ENCODE measurements at places on chromosomes 2 and 18.
A peak's percentile ranks its signal among the peaks of the same experiment; 100 is the strongest.

- no peak for DNase-seq
These were observed 70.1 kb upstream of the BZW1 start for GRCh38 chr2:200741468-200742202.

- DNase-seq, result no peak
These were observed 457 bp upstream of the SP9 start for GRCh38 chr2:174334278-174334715.

- DNase-seq, result no peak
These were observed 117.2 kb downstream of the UXS1 start for GRCh38 chr2:106076941-106077340.

- DNase-seq, result no peak
These were observed 68.5 kb upstream of the NFATC1 start for GRCh38 chr18:79327199-79327721.

DNA sequence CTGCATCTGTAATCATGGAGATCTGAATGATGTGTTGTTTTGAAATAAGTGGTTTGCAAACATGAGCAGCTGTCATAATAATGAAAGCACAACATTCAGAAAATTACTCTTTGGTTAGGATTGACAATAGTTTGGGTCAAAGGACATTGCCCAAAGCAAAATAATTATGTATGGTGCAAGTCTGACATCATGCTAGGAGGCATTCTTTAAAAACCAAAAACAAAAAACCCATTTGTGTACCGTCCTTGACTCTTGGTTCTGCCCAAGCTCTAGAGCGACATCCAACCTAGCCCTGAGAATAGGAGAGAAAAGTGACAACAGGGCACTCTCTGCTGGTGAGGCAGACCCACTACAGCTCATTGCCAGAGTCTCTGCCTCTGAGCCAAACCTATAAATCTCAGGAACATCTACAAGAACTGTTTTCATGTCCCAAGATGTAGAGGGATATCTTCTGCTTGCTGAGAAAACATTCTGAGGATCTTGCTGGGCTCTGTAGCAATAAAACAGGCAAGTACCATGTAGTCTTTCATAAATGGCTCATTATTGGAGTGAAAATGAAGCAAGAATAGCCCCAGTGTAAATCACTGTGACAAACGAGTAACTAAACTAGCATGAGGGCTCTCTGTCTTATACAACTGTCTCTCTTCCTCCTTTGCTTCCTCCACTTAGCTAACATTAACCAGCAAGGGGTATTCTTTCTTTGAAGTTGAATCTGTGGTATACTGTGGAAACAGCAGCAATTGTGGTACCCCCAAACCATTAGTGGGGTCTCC, 266.8 kb upstream of the CXCR4 start:
- DNase-seq, result peak; percentile 69

DNA sequence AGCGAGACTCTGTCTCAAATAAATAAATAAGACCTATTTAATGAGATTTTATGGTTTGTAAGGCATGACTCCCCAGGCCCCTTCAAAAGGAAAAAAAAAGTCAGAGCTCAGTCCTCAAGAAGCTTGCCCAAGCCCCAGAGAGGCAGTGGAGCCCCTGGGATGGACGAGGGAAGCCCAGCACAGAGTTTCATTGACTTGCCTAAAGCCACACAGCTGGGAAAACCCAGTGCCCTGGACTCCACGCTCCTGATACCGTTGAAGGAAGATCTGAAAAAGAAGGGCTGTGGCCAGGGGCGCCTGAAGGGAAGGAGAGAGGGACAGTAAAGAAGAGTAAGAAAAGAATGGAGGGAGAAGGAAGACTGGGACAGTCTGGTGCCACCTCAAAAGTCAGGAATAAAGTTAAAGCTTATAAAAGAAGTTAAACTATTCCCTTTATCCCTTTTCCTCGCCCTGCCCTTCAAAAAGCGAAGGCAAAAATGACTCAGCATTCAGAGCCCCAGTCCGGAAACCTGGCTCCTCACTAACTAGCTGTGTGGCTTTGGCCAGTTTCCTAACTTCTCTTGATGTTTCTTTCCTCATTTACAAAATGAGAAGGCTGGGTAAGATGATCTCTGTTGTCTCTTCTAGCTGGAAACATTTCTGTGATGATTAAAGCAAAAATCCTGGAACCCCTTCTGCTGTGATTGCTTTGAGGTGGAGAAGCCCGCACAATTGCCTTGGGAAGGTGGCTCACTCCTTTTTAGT, 46.7 kb downstream of the LYPD1 start:
- no peak for DNase-seq

DNA sequence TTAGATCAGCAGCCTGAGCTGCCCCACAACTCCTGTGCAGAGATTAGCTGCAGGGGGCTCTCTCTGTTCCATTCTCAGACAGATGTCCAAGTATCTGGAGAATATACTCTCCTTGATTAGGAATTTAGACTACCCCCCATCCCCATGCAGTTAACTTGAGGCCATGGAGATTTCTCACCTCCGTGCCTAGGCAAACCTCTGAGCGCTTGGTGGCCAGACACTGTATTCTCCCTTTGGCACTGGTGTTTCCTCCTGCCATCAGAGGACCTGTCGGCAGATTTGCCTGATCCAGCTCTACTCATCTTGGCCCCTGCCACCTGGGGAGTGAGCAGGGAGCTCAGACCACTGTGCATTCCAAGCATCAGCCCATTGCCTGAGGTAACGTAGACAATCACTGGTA, 48.3 kb downstream of the ZNF804A start:
- DNase-seq, result no peak

GRCh38 chr2:727071-727470, 49.9 kb upstream of the TMEM18 start:
- no peak for DNase-seq

DNA sequence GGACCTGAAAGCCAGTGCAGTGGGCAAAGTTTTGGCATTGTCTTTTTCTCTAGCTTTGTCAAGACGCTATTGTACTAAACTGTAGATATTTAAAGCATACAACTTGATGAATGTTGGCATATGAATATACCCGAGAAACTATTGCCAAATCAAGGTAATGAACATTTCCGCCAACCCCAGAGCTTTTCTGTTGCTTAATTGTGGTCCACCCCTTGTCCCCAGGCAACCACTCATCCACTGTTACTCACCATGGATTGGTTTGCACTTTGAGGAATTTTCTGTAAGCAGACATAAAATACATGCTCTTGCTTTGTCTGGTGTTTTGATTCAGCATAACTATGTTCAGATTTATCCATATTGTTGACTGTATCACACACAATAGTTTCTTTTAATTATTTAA, 688.4 kb downstream of the ADCYAP1 start:
- no peak for DNase-seq

- no peak for DNase-seq
These were observed 161.3 kb downstream of the INSIG2 start for GRCh38 chr2:118249531-118249930.

DNA sequence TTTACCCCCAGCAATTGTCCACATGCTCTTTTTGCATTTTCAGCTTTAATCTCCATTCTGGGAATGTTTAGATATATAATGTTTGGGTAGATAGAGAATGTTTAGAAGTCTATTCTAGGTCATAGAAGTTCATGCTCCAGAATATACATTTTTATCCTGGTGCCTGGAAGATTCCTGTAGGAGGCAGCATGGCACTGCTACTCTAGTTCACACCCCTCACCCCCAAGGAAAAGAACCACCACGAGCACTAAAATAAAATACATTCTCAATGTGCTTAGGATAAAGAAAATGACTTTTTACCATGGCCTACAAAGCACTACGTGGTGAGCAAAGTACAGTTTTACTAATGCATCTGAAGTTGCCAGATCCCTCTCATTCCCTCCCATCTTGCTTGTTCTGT, 53.8 kb downstream of the MYO1B start:
- DNase-seq, result no peak

- DNase-seq, result no peak
These were observed 70.0 kb downstream of the NAB1 start for GRCh38 chr2:190718652-190719526.

DNA sequence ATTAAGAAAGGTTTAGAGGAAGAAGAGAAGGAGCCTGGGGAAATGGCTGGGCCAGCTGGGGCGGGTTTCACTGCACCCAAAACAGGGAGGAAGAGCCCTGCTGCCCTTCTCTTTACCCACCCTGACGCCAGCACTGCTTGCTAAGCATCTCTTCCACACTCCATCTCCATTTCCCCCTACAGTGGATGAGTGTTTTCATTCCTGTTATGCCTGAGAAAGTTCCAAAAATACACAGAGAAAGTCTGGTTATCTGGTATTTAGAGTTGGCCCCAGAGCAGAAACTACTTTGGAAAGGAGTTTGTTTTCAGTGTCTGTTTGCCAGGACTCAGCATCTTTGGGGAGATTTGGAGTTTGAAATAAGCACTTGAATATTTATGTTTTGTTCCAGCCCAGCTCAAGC, 451.0 kb downstream of the SLC4A3 start:
- DNase-seq, result no peak

DNA sequence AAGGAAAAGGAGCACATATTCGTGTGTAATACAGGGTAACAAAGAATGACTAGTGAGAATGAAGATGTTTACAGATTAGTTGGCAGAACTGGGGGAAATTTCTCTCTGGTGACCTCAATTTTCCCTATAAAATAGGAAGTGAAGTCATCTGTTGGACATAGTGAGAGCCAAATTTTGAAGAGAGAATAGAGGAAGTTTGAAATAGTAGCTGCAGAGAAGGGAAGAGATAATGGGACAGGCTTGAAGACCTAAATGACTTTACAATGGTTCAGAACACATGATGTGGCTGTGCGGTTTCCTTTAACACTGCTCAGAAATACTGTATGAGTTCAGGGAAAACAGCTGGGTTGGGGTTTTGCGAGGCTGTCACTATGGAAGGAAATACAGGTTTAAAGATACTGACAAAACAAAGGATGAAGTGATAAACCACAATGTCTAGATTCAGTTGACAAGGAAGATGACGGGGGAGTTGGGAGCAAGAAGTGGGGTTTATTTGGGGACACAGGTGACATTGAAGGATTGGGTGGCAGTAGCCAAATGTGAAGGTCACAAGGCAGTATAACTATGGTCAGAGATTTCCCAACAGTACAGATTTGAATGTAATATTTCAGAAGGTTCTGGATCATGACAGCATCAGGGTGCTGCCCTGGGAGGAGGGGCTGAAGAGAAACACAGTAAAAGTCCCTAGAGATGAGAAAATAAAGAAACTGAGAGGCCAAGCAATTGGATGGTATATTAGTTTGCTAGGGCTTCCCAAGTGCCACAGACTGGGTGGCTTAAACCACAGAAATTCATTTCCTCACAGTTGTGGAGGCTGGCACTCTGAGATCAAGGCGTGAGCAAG, 82.6 kb upstream of the TANK start:
- peak; percentile 27 for DNase-seq

DNA sequence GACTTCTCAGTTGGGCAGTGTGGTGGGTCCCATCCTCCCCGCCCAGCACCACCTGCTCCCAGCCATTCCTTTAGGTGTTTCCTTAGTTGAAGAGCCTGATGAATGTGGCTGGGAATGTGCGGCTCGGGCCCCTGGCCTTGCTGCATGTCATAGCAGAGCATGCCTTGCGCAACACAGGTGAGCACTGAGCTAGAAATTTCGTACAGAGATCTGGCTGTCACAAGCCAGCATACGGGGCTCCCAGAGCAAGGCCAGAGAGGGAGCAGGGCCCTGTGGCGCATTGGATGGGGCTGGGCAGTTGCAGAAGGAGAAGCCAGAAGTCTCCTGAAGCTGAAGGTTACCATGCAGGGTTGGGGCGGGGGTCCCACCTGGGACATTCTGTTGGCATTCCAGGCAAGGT, 129.7 kb downstream of the WDSUB1 start:
- DNase-seq, result no peak

DNA sequence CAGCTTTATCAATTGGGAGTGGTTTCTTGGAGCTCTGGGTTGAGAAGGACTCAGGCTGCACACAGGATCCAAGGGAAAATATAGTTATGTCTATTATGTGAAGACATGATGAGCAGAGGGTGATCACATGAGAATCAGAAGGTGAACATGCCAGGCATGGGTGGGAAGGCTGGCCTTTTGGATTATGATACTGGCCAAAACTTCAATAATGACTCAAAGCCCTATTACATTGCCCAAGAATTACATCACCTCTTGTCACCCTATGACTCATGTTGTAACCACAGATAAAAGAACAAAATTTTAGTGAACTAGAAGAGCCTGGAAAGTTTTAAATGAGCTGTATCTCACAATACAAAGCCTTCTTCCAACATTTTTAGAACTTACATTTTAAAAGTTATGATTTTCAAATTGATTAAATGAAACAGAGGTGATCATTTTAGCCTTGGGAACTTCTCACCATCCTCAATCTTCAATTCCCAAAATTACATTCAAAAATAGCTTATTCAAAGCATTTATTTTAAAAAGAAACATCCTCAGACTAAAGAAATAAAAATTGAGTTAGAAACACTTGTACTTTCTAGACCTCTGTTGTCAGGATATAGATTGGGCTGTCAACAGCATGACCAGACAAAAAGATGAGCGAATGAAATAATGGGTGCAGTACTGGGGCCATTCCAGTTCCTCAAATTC, 428.3 kb downstream of the MBD2 start:
- no peak for DNase-seq

DNA sequence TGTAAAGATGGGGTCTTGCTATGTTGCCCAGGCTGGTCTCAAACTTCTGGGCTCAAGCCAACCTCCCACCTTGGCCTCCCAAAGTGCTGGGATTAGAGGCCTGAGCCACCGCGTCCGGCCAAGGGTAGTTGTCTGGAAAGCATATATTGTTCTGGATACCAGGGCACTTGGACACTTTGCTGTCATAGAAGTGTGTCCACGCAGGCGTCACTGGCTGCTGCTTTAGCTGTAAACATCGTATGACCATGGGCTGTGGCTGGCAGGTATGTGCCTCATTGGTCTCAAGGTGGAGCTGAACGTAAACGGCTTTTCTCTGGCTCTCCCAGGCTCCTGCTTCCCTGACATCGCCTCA, 3.2 kb upstream of the GPR35 start:
- DNase-seq, result no peak

GRCh38 chr2:108918941-108919341, 70.1 kb downstream of the EDAR start:
- no peak for DNase-seq

DNA sequence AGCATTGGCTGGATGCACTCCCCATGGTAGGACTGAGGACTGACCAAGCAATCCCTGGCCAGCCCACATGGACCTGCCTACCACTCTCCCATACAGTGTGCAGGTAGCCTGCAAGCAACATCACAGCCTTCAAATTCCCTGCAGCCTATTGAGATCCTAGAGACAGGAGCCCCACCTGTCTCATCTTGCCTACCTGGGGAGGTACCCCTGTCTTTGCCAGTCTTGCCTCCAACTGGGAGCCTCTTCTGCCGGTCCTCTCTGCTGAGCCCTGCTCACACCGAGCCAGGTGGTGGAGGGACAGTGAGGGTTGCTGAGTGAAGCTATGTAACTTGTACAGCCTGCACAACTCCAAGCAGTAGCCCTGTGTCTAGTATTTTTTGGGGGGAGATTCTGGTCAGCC, 29.9 kb downstream of the TTC32 start:
- no peak for DNase-seq

DNA sequence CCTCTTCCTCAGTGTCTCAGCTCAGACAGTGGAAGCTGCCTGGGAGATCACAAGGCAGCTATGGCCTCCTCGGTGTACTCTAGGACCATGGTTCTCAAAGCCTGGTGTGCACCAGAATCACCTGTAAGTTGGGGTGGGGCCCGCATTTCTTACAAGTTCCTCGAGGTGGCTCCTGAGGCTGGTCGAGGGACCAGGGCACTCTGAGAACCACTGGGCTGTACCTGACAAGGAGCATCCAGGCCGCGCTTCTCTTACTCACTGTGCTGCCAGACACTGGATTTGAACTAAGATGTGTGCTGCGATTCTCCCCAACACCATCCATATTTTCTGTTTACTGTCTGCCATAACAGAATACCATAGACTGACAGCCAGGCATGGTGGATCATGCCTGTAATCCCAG, 59.5 kb downstream of the DIPK1C start:
- no peak for DNase-seq

GRCh38 chr2:197137231-197137630, 173.3 kb downstream of the ANKRD44 start:
- no peak for DNase-seq

GRCh38 chr2:230203110-230203676, 16.6 kb downstream of the SP110 start:
- DNase-seq, result peak; percentile 24
